Ascending aorta (tissue), 2 donors: ENCODE measurements at places on chromosomes 11 and 22. TPM values are rescaled to one million over a fixed set of nuclear protein-coding genes. Genes with fewer than 3 reads are reported as not detected.

GRCh38 chr22:34902335-34902734 lies 163.6 kb upstream of the ISX start:
- H3K36me3 ChIP-seq = no peaks in the 10 kb centered on the region
- DNase-seq = no peak
- no peak overlapping the region for H3K27ac ChIP-seq
- H3K4me1 ChIP-seq = no peaks in the 10 kb centered on the region
- no peaks in the 10 kb centered on the region for H3K27me3 ChIP-seq

MS4A7 gene
- total RNA-seq = 114 TPM

HTR3A gene
- total RNA-seq = not detected

CD44 gene
- 188 TPM for total RNA-seq

EWSR1 gene
- 133 TPM for total RNA-seq

DNA sequence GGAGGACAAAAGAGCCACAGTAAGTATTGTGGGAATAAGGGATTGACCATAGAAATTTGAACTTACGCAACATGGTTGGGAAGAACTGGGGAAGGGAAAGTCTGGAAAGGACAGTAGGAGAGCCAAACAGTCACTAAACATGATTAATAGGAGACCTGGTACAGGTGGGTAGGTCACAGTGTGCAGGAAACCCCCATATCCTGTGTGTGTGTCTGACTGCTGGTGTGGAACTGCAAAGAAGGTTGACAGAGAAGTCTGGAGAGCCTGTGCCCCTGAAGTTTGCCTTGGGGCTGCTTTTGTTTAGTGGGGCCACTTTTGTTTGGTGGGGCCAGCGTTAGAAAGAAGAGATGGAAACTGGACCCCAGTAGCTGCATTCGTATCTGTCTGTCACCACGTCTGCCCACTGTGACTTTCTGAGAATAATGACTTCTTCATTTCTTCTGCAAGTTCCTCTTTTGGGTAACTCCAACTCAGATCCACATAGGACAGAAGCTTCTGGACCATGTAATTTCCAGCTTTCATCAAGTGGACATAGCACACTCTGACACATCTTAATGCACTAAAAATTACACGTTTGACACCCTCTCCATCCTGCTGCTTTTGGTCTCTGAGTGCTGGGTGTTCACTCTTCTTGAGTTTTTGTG lies 126.8 kb upstream of the RAG2 start:
- no peak for DNase-seq
- H3K27me3 ChIP-seq = no peaks in the 10 kb centered on the region

DNA sequence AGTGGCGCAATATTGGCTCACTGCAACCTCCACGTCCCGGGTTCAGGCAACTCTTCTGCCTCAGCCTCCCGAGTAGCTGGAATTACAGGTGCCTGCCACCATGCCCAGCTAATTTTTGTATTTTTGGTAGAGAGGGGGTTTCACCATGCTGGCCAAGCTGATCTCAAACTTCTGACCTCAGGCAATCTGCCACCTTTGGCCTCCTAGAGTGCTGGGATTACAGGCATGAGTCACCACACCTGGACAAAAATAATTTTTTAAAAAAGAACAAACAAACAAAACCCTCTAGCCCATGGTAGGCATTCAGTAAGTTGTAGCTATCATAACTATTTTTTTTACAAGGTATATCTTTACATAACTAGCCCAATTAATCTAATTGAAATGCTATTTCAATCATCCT lies 73.9 kb upstream of the CAPRIN1 start:
- no peak for DNase-seq
- no peak overlapping the region for H3K27ac ChIP-seq
- no peaks in the 10 kb centered on the region for H3K36me3 ChIP-seq

SLC15A3 gene
- total RNA-seq = 27.1 TPM

DNA sequence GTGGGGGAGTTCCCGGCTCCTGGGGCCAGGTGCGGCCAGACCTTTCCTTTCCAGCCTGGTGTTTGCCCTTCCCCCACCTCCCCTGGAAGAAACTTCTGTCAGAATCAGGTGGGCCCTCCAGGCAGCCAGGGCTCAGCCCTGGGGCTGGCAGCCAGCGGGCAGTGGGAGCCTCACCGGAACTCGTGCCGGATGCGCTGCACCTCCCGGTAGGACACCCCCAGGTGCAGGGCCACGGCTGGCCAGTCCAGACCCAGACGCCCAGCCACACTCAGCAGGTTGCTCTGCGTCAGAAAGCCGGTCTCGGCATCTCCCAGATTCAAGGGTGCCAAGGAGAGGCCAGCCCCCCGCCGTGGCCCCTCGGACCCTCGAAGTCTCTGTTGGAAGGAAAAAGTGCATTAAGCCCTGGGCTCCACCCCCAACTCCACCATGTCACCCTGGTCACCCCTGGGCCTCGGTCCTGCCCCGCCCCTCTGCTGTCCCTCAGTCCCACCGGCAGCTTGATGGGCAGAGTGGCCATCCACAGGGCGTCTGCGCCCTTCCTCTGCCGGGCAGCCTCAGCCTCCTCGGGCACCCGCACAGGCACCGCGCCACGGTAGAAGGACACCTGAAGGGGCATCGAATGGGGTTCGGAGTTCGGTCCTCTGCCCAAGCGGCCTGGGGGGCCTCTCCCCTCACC lies 1.7 kb upstream of the SLC25A22 start:
- no peak overlapping the region for H3K27ac ChIP-seq
- no peak for DNase-seq
- no peaks in the 10 kb centered on the region for H3K27me3 ChIP-seq
- H3K36me3 ChIP-seq = peaks cover 13% of the 10 kb centered on the region
- peaks cover 28% of the 10 kb centered on the region for H3K4me1 ChIP-seq

DNA sequence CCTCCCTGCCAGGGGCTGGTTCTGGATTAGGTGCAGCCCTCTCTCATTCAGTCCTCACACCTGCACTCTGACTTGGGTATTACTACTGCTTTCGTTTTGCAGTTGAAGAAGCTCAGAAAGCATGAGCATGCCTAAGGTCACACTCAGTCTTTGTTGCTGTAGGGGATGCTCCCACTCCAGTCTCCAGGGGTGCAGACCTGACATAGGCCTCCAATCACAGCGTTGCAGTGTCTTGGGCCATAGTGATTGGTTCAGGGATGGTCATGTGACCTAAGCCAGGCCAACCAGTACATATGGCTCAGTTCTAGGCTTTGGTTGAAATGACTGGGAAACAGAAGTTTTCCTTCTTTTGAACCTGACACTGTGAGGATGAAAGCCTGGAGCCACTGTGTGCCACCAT lies 61.7 kb downstream of the FBXO7 start:
- H3K4me3 ChIP-seq = no peak overlapping the region
- peaks cover 3% of the 10 kb centered on the region for H3K4me1 ChIP-seq
- no peaks in the 10 kb centered on the region for H3K27me3 ChIP-seq
- H3K36me3 ChIP-seq = no peaks in the 10 kb centered on the region
- DNase-seq = no peak

FOXR1 gene
- not detected for total RNA-seq

GRCh38 chr22:44807232-44807631 lies 54.9 kb downstream of the ARHGAP8 start:
- no peak for DNase-seq
- no peaks in the 10 kb centered on the region for H3K27me3 ChIP-seq
- H3K4me1 ChIP-seq = no peaks in the 10 kb centered on the region
- no peak overlapping the region for H3K27ac ChIP-seq
- H3K4me3 ChIP-seq = no peak overlapping the region

- peaks cover 6% of the 10 kb centered on the region for H3K4me1 ChIP-seq
- H3K4me3 ChIP-seq = no peak overlapping the region
- DNase-seq = no peak
- peaks cover 3% of the 10 kb centered on the region for H3K36me3 ChIP-seq
- H3K27me3 ChIP-seq = no peaks in the 10 kb centered on the region
- peak overlapping the region; percentile 91 for H3K27ac ChIP-seq
Observed at GRCh38 chr11:102216433-102217075, 100.7 kb upstream of the BIRC3 start.

- H3K4me3 ChIP-seq = no peak overlapping the region
- no peak overlapping the region for H3K27ac ChIP-seq
- H3K36me3 ChIP-seq = peaks cover 81% of the 10 kb centered on the region
Observed at GRCh38 chr22:31275576-31275975, 16.7 kb downstream of the PIK3IP1 start.

SLC37A2 gene
- 1.5 TPM for total RNA-seq

- no peaks in the 10 kb centered on the region for H3K36me3 ChIP-seq
- no peak overlapping the region for H3K27ac ChIP-seq
- no peak overlapping the region for H3K4me3 ChIP-seq
- H3K4me1 ChIP-seq = no peaks in the 10 kb centered on the region
- no peaks in the 10 kb centered on the region for H3K27me3 ChIP-seq
Observed at GRCh38 chr11:102813484-102813883, 15.5 kb upstream of the MMP1 start.

- no peak overlapping the region for H3K27ac ChIP-seq
- no peaks in the 10 kb centered on the region for H3K36me3 ChIP-seq
- no peak for DNase-seq
- no peaks in the 10 kb centered on the region for H3K4me1 ChIP-seq
Observed at GRCh38 chr22:42560781-42561180, 7.0 kb downstream of the SERHL2 start.

CBX6 gene
- 159 TPM for total RNA-seq

GRCh38 chr11:44112091-44112821 lies 16.8 kb downstream of the EXT2 start:
- no peaks in the 10 kb centered on the region for H3K4me1 ChIP-seq
- no peak overlapping the region for H3K4me3 ChIP-seq
- DNase-seq = no peak
- no peaks in the 10 kb centered on the region for H3K27me3 ChIP-seq

OR52I2 gene
- not detected for total RNA-seq

GRCh38 chr22:24688256-24688655 lies 85.3 kb downstream of the GGT1 start:
- H3K4me1 ChIP-seq = no peaks in the 10 kb centered on the region
- H3K27ac ChIP-seq = no peak overlapping the region
- no peaks in the 10 kb centered on the region for H3K36me3 ChIP-seq
- no peak for DNase-seq
- no peak overlapping the region for H3K4me3 ChIP-seq
- H3K27me3 ChIP-seq = no peaks in the 10 kb centered on the region

LIMK2 gene
- 18.4 TPM for total RNA-seq

GRCh38 chr22:22154040-22154439 lies 90.5 kb upstream of the VPREB1 start:
- no peak overlapping the region for H3K27ac ChIP-seq
- no peak overlapping the region for H3K4me3 ChIP-seq
- no peaks in the 10 kb centered on the region for H3K27me3 ChIP-seq
- DNase-seq = no peak
- H3K4me1 ChIP-seq = no peaks in the 10 kb centered on the region

DNA sequence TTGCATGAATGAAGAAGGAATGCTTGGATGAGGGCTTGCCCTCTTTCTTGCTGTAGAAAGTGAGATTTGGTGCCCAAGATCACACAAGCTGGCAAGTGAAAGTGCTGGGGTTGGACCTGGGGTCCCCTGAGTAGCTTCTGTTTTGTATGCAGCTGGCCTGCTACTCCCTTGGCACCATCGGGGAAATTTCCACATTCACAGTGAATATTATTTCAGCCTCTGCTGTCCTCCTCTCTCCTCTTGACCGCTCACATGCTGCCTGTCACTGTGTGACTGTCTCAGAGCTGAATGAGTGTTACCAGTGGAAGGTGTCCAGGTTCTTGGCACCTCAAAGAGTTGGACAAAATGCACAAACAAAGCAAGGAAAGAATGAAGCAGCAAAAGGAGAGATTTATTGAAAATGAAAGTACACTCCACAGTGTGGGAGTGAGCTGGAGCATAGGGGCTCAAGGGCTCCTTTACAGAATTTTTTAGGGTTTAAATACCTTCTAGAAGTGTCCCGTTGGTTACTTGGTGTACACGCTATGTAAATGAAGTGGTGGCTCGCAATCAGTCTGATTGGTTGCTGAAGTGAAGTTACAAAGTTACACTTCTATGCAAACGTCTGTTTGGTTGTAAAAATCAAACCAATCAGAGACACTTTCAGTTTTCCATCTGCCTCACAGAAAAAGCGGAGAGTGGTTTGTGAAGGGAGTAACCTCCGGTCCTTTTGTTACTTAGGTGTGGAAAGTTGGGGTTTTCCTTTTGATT lies 87.4 kb downstream of the DEPDC5 start:
- no peak overlapping the region for H3K27ac ChIP-seq
- H3K4me1 ChIP-seq = no peaks in the 10 kb centered on the region
- H3K36me3 ChIP-seq = peaks cover 72% of the 10 kb centered on the region
- H3K4me3 ChIP-seq = no peak overlapping the region

- no peaks in the 10 kb centered on the region for H3K4me1 ChIP-seq
- H3K4me3 ChIP-seq = no peak overlapping the region
- H3K36me3 ChIP-seq = no peaks in the 10 kb centered on the region
- peaks cover 3% of the 10 kb centered on the region for H3K27me3 ChIP-seq
- H3K27ac ChIP-seq = no peak overlapping the region
- DNase-seq = peak; percentile 45
Observed at GRCh38 chr22:45885941-45886395, 91.0 kb downstream of the WNT7B start.

NCAPH2 gene
- total RNA-seq = 41.7 TPM

NXPE1 gene
- total RNA-seq = not detected

- no peak overlapping the region for H3K27ac ChIP-seq
- no peaks in the 10 kb centered on the region for H3K36me3 ChIP-seq
- H3K4me1 ChIP-seq = no peaks in the 10 kb centered on the region
- no peak overlapping the region for H3K4me3 ChIP-seq
- DNase-seq = no peak
- no peaks in the 10 kb centered on the region for H3K27me3 ChIP-seq
Observed at GRCh38 chr11:113046866-113047265, 85.6 kb downstream of the NCAM1 start.

DNA sequence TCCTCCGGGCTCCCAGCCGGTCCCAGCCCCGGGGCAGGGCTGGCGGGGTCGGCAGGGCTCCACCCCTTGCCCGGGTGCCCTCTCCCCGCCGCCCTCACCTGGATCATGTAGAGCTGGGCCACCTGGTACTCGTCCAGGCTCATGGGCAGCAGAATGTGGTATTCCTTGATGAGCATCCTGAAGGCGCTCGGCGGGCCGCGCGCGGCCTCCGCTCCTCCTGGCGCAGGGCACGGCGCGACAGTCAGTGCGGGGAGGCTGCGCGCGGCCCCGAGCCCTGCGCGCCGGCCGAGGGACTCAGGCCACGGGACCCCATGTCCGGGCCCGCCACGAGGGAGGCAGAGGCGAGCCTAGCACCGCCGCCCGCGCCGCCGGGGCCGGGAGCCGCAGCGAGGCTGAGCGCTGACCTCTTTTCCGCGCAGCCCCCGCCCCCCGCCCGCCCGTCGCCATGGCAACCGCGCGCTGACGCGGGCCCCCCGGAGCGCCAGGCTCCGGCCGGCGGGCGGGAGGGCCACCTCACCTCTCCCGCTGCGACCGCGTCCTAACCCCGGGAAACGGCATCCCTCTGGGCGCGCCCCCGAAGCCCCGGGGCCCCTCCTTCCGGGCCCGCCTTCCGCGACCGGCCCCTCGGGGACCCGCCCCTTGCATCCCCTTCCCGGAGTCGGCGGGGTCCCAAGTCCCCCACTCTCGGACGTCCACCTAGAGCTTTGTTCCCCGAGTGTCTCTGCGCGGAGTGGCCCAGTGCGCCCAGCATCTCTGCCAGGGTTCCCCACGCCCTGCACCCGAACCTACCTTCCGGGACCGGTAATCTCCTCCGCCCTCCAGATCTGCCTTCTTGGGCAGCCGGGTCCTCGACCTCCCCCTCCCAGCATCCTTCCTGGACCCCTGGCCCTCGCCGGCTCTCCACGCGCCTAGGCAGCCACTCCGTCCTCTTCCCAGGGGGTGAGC lies 886 bp downstream of the PITPNM1 start:
- peak overlapping the region; percentile 71 for H3K4me3 ChIP-seq
- DNase-seq = no peak
- peaks cover 27% of the 10 kb centered on the region for H3K4me1 ChIP-seq
- H3K27me3 ChIP-seq = no peaks in the 10 kb centered on the region
- H3K27ac ChIP-seq = peak overlapping the region; percentile 95

FGF3 gene
- not detected for total RNA-seq

GRCh38 chr11:130592056-130592455 lies 143.6 kb downstream of the ADAMTS15 start:
- no peak overlapping the region for H3K27ac ChIP-seq
- no peak for DNase-seq
- no peaks in the 10 kb centered on the region for H3K4me1 ChIP-seq
- H3K27me3 ChIP-seq = no peaks in the 10 kb centered on the region
- no peaks in the 10 kb centered on the region for H3K36me3 ChIP-seq
- H3K4me3 ChIP-seq = no peak overlapping the region
